ENCODE measurements at places on chromosomes 3 and 15. TPM values are rescaled to one million over a fixed set of nuclear protein-coding genes. Genes with fewer than 3 reads are reported as not detected.

OIP5 gene
- total RNA-seq = 8.6 TPM

ROPN1 gene
- not detected for total RNA-seq

GAP43 gene
- not detected for total RNA-seq

FBN1 gene
- total RNA-seq = 333 TPM

TOMM70 gene
- 65.2 TPM for total RNA-seq

BFSP2 gene
- not detected for total RNA-seq

LTK gene
- 1.6 TPM for total RNA-seq

BSN gene
- under 0.01 TPM for total RNA-seq

TMEM158 gene
- total RNA-seq = 22.9 TPM

RASL12 gene
- total RNA-seq = under 0.01 TPM

- no peak for DNase-seq
These were observed 62.2 kb downstream of the ATP10A start for GRCh38 chr15:25800761-25801515.

DNA sequence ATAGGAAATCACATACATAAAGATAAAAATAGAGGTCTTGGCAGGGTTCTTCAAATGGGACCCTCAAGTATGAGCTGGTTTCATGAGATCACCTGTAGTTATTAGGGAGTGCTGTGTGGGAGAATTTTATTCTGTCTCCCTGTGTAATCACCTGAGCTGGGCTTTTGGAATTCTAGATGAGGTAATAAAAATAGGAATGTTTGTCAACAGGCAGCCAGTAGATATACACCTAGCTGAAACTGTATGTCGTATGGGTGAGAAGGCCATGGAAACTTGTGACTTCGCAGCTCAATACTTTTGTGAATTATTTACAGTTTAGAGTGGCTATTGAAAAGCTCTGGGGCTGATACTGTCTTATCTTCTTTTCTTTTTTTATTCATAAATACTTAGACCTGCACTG is 40.5 kb upstream of the PLCL2 start:
- no peak for DNase-seq

GRCh38 chr3:27577504-27577903 is 93.3 kb upstream of the SLC4A7 start:
- DNase-seq = no peak

DNA sequence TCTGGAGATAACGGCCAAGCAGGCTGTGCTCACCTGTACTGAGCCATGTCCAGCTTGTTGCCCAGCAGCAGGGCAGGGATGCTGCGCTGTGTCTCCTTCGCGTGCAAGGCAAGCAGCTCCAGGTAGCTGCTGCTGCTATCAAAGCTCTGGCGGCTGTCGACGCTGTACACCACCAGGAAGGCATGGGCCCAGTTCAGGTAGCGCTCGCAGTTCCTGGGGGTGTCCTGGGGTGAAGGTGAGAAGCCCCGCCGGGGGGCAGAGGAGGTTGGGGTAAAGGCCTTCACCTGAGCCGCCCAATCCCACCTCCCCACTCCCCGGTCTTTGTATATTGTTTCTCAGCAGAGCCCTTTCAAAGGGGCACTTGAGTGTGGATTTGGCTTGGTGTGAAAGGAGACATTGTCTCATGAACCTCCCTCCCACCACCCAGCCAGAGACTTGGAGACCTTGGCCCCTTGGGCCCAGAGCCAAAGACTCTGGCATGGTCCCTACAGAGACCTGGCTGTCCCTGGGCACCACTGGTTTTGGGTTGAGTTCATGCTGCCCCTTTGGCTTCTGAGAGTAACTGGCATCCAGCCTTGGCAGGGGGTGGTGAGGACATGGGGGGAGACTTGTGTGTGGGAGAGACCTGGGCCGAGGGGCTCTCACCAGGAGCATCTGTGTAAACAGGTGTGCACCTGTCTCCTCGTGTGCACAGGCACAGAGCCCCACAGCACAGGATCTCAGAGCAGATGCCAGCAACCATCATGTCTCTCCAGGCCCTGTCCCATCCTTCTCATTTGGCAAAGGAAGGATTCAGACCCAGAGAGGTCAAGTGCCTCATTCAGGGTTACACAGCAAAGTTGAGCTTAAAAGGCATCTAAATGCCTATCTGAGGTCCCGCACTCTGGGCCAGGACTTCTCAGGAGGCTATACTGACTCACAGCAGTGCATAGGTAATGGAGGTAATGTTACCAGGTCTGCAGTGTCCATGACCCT is 9.1 kb downstream of the RASL12 start:
- no peak for DNase-seq

- DNase-seq = no peak
These were observed 59.9 kb upstream of the PTX3 start for GRCh38 chr3:157376603-157377300.

- DNase-seq = no peak
These were observed 1.6 kb upstream of the SV2B start for GRCh38 chr15:91098451-91098850.

- no peak for DNase-seq
These were observed 4.9 kb upstream of the CHRNA3 start for GRCh38 chr15:78625606-78626280.

- no peak for DNase-seq
These were observed 644.1 kb downstream of the RBMS3 start for GRCh38 chr3:29924783-29925561.

GRCh38 chr15:88609344-88610090 is 11.6 kb upstream of the AEN start:
- DNase-seq = no peak

- DNase-seq = no peak
These were observed 17.3 kb downstream of the PXK start for GRCh38 chr3:58349792-58350626.

DNA sequence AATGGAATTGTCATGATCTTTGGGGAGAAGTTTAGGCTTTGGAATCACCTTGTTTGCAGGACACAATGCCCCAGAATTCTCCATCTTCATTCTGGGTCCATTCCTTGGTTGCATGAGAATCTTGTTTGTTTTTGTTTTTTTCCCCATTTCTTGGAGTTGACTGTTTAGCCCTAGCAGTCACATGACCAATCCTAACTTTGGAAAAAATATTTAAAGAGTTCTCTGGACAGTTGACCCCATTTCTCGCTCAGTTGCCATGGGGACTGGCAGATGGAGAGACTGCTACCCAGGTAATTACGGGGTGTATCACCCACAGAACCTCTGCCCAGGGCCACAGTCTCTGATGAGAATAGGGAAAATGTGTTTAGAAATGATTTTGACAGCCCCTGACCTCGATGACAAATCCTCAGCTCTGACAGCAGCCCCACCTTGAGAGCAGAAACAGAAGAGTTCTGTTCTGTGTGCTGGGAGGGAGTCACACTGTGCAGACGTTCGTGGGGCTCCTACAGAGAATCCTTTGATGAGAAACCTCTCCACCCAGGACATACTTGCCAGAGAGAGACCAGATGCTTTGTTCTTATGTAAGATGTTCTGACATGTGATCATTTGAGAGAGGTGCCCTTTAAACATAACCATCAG is 57.7 kb downstream of the IL16 start:
- peak; percentile 56 for DNase-seq

GRCh38 chr3:31522152-31522551 is 10.6 kb upstream of the STT3B start:
- no peak for DNase-seq

- DNase-seq = no peak
These were observed 97.8 kb downstream of the RPL22L1 start for GRCh38 chr3:170772175-170772574.

DNA sequence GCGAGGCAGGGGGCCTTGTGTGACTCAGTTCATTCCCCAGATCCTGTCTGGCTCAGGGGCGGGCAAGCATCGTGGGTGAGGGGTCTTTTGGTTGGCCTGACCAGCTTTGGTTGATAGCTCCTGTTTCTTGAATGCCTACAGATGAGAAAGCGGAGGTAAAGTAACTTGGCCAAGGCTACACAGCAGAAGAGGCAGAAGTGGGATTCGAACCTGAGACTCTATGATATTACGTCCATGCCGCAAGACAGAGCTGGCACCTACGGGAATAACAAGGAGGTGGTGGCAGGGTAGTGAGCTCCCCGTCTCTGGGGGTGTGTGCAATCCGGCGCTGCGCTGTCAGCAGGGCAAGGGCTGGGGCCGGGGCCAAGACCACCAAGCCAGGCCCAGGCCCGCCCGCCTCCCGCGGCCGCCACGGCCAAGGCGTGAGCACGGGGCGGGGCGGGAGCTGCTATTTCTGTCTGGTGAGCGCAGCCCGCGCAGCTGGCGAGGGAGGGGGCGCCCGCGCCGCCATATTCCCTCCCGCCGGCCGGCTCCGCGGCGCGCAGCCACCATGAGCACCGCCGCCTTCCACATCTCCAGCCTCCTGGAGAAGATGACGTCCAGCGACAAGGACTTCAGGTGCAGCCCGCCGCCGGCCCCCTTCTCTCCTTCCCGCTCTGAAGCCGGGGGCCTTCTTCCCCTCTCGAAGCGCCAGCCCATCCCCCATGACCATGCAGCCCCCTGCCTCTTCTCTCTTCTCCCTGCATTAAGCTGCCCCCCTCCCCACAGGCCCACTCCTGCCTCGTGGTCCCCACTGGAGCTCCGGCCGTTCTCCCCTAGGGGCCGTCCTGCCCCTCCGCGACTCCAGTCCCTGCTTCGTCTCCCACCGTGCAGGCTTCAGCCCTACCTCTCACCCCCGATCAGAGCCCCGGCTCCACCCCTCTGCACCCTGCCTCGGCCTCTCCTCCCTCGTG is at the start of gene CAND2:
CAND2 (plus strand) TSS at position 510 of the 953 bp plus-strand sequence; CDS start at position 551, 41 bp downstream.
- DNase-seq = peak; percentile 42

DNA sequence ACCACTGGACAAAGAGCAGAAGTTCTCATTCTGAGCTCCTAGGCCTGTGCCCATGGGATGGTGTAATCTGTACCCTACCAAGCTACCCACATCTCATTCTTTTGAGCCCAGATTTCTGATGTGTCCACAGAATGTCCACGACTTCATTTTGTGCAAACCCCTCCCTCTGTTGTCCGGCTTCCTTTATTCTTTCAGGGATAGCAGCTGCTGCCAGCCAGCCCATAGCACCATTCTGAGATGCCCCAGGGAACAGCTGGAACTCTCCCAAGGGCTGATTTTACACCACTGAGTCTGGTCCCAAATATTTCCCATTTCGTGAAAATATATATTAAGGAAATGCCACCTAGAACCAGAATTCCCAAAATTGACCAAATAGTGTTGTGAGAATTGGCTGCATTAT is 236.6 kb downstream of the SATB1 start:
- DNase-seq = no peak

DNA sequence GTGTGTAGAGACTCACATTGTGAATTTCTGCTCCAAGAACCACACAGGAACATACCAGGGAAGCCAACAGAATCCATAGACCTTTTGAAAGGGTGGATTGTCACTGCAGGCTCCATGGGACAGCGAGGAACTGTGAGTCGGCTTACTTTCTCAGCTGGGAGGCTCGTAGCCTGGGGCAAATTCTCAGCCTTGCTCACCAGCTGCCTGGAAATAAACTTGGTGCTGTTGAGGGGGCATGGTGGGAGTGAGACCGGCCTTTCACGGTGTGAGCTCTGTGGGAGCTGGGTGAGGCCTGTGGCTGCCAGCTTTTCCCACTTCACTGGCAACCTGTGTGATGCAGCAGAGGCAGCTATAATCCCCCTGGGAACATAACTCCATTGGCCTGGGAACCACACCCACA is 146.6 kb upstream of the P2RY1 start:
- peak; percentile 5 for DNase-seq

DNA sequence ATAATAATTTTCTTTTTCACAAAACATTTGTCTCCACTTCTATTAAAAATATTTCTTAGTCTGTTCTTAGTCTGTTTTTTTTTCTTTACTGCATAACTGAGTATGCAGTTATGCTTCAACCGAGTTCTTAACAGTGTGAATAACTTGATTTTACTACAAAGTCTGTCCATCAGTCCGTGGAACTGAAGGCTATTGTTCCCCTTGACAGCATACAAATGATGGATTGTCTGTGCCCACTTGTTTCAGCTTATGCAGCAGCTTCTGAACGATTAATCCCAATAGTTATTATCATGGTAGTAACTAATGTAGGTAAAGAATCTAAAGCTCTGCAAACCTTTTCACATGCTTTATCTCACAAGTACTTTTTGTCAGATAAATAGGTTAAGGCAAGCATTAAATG is 150.7 kb downstream of the SSR3 start:
- no peak for DNase-seq

GRCh38 chr3:55796533-55796932 is 309.4 kb upstream of the WNT5A start:
- DNase-seq = peak; percentile 77

- DNase-seq = peak; percentile 49
These were observed 145.0 kb downstream of the STAC start for GRCh38 chr3:36525115-36525801.
